Activated naive CD4-positive, alpha-beta T cell (primary cell): ENCODE measurements at places on chromosomes 16 and 17.

DNA sequence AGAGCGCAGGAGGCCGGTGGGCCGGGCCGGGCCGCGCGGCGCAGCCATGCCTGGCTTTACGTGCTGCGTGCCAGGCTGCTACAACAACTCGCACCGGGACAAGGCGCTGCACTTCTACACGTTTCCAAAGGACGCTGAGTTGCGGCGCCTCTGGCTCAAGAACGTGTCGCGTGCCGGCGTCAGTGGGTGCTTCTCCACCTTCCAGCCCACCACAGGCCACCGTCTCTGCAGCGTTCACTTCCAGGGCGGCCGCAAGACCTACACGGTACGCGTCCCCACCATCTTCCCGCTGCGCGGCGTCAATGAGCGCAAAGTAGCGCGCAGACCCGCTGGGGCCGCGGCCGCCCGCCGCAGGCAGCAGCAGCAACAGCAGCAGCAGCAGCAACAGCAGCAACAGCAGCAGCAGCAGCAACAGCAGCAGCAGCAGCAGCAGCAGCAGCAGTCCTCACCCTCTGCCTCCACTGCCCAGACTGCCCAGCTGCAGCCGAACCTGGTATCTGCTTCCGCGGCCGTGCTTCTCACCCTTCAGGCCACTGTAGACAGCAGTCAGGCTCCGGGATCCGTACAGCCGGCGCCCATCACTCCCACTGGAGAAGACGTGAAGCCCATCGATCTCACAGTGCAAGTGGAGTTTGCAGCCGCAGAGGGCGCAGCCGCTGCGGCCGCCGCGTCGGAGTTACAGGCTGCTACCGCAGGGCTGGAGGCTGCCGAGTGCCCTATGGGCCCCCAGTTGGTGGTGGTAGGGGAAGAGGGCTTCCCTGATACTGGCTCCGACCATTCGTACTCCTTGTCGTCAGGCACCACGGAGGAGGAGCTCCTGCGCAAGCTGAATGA, 606 bp downstream of the THAP11 start:
- peak; percentile 71 for DNase-seq

DNA sequence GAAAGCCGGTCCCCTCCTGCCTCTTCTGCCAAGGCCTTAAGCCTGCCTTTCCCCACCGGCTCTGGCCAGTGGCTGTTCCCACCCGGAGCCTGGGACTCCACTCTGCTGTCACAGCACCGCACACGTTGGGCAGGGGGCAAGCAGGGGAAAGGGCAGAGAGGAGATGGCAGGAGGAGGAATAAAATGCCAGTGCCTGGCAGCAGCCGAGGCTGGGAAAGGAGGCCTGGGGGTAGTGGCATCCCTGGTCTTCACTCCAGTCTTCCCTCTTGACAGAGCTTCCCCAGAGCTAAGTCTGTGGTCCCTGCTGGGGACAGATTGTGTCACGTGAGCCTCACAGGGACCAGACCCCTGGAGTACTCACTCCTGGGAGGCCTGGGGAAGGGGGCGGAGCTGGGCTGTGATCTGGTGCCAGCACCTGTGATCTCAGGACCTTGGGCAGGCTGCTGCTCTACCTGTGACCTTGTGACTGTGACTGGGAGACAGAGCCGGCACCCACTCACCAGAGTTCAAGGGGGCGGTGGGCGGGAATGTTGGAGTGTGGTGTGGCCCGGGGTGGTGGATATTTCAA, 97.2 kb upstream of the GSE1 start:
- DNase-seq: no peak

GRCh38 chr17:10463402-10463801, 6.0 kb downstream of the MYH4 start:
- no peak for DNase-seq

GRCh38 chr17:47665655-47666054, 15.9 kb downstream of the KPNB1 start:
- no peak for DNase-seq
